ENCODE measurements at places on chromosomes 11 and 22.

- no peaks in the 10 kb centered on the region for H3K27me3 ChIP-seq
- H3K36me3 ChIP-seq, result no peaks in the 10 kb centered on the region
- no peak for DNase-seq
- H3K27ac ChIP-seq, result no peak overlapping the region
These were observed 288.6 kb upstream of the SORL1-AS1 start for GRCh38 chr11:121741351-121741760.

GRCh38 chr11:109970516-109971183, 122.5 kb upstream of the ZC3H12C start:
- DNase-seq, result no peak
- H3K27me3 ChIP-seq, result peaks cover 4% of the 10 kb centered on the region
- H3K4me3 ChIP-seq, result no peak overlapping the region
- H3K36me3 ChIP-seq, result no peaks in the 10 kb centered on the region
- no peaks in the 10 kb centered on the region for H3K4me1 ChIP-seq

DNA sequence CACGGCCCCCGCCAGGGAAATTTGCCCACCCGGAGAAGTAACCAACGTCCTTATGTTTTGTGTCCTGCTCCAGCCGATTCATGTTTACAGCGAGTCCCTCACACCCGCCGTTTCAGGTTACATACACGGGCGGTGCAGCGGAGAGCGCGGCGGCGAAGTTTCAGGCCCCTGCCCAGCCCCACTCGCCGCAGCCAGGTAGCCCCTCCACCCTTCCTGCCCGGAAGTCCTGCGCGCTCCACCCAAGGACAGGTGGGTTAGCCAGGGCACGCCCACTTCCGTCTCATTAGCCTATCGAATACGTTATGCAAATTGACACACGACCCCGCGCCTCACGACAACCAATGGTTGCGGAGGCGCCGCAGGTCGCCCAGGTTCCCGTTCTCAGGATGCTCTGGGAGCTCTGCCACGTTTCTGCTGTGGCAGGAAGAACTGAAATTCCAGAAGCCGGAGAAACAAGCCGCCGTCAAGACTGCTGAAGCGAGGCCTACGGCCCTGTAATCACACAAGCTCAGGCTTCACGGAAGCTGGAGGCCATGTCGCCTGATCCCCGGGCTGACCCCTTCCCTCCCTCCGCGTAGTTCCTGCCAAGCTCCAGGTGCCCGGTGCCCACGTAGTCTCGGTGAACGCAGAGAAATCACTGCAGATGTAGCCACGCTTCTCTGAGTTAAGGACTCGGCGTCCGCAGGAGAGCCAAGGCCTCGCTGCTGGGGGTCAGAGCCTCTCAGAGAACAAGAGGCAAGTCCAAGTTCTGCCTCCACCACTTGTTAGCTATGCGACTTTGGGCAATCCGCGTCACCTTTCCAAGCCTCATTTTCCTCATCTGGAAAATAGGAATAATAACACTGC, 22.4 kb upstream of the MYH9 start:
- no peaks in the 10 kb centered on the region for H3K27me3 ChIP-seq
- no peaks in the 10 kb centered on the region for H3K36me3 ChIP-seq
- peak overlapping the region; percentile 99 for H3K27ac ChIP-seq
- H3K4me1 ChIP-seq, result peaks cover 32% of the 10 kb centered on the region
- peak; percentile 91 for DNase-seq

GRCh38 chr11:24903555-24903954, 406.7 kb downstream of the LUZP2 start:
- DNase-seq, result no peak
- H3K4me3 ChIP-seq, result no peak overlapping the region
- H3K27me3 ChIP-seq, result no peaks in the 10 kb centered on the region
- H3K4me1 ChIP-seq, result no peaks in the 10 kb centered on the region

GRCh38 chr11:75578977-75579376, 16.9 kb downstream of the SERPINH1 start:
- H3K36me3 ChIP-seq, result peaks cover 4% of the 10 kb centered on the region
- H3K4me3 ChIP-seq, result no peak overlapping the region
- H3K27ac ChIP-seq, result no peak overlapping the region
- H3K27me3 ChIP-seq, result peaks cover 17% of the 10 kb centered on the region
- H3K4me1 ChIP-seq, result peaks cover 42% of the 10 kb centered on the region

- H3K27ac ChIP-seq, result no peak overlapping the region
- peaks cover 6% of the 10 kb centered on the region for H3K27me3 ChIP-seq
- no peaks in the 10 kb centered on the region for H3K36me3 ChIP-seq
- peaks cover 35% of the 10 kb centered on the region for H3K4me1 ChIP-seq
These were observed 98.8 kb downstream of the SNX19 start for GRCh38 chr11:130817330-130817944.

DNA sequence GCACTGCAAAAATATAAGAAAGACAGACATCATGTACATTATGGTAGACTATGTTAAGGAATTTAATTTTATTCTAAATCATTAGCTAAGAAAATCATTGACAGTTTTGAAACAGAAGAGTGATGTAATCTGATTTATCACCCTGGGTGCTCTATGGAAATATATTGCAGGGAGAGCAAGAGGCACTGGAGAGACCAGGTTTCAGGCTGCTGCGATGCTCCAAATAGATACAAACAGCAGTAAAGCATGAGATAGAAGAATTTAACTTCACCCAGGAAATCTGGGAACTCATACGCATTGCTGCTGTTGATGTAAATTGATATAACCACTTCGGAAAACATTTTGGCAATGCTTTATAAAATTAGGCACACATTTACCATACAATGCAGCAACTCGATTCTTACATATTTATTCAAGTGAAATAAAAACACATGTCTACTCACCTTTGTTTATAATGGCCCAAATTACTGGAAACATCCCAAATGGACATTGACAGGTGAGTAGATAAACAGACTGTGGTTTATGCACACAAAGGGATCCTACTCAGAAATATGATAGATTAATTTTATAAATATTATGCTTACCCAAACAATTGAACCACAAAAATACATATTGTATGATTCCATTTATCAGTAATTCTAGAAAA, 535.1 kb upstream of the CHORDC1 start:
- H3K27me3 ChIP-seq, result no peaks in the 10 kb centered on the region
- no peak for DNase-seq
- no peaks in the 10 kb centered on the region for H3K36me3 ChIP-seq
- H3K4me3 ChIP-seq, result no peak overlapping the region
- no peak overlapping the region for H3K27ac ChIP-seq
- H3K4me1 ChIP-seq, result no peaks in the 10 kb centered on the region

DNA sequence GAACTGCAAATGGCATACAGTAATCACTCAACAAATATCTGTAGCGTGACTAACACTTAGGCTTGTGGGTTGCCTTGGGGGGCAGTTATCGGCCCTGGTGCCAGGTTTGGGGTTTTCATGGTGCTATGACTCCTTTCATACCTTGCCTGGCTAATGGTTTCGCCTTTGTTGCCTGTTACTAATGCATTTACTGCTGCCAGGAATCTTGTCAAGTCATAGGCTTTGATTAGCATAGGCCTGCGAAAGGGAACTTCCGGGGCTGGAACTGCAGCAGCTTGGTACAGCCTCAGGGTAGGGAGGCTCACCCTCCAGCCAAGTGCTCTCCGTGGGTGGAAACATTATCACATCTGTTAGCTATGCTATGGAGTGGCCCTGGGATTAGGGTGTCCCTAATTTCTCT, 13.2 kb downstream of the SLC25A18 start:
- no peak overlapping the region for H3K27ac ChIP-seq
- H3K27me3 ChIP-seq, result peaks cover 5% of the 10 kb centered on the region
- H3K4me3 ChIP-seq, result no peak overlapping the region
- no peak for DNase-seq
- peaks cover 7% of the 10 kb centered on the region for H3K4me1 ChIP-seq

DNA sequence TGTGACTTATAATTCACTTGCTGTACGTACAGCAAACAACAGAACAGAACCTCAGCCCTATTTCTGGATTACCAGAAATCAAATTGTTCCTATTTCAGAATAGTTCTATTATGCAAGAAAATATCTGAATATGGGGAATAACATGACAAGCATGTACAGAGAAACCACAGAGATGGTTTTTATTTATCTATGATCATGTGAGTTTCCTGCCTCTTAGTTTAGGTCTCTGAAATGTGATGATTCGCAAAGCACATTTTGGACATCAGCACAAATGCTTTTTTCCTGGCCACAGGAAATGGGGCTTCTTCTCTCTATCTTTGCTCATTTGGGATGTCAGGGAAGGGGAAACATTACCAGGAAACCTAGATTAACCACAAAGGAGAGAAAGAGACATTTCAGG, 266.7 kb upstream of the CTSC start:
- no peaks in the 10 kb centered on the region for H3K36me3 ChIP-seq
- no peak overlapping the region for H3K4me3 ChIP-seq
- no peaks in the 10 kb centered on the region for H3K27me3 ChIP-seq
- H3K4me1 ChIP-seq, result peaks cover 7% of the 10 kb centered on the region

GRCh38 chr11:96396637-96397036, 6.8 kb downstream of the JRKL start:
- no peak for DNase-seq
- H3K27me3 ChIP-seq, result no peaks in the 10 kb centered on the region
- H3K4me1 ChIP-seq, result no peaks in the 10 kb centered on the region
- H3K36me3 ChIP-seq, result peaks cover 13% of the 10 kb centered on the region
